ENCODE measurements at places on chromosomes 13 and 19.

GRCh38 chr19:54179921-54180461 is 7.0 kb upstream of the TMC4 start:
- no peak for DNase-seq

GRCh38 chr19:52898101-52898500 is 666 bp upstream of the ZNF320 start:
- no peak for DNase-seq

DNA sequence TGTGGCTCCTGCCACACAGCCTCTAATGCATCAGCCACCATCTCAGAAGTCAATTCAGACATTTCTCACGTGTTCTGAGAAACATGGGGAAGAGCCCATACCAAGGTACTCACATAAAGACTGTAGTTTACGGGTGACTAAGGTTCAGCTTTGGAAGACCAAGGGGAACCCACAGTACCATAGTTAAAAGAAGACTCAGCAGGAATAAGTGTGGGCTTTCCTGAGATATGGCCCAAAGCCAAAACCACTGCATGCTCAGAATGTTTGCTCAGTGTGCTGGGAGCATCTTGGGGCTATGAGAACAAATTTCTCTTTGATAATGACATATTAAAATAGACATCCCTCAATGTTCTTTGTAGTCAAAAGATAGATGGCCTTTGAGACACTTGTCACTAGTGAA is 283.8 kb downstream of the DCT start:
- DNase-seq: no peak

GRCh38 chr13:96809366-96810096 is 184.7 kb downstream of the OXGR1 start:
- DNase-seq: no peak

Measured in stimulated activated CD4-positive, alpha-beta T cell treated with anti-CD3 and anti-CD28 coated beads, Interleukin-4, amount 100 ng/mL, for 4 hours (primary cell).